ENCODE measurements at places on chromosomes 2 and 18.

DNA sequence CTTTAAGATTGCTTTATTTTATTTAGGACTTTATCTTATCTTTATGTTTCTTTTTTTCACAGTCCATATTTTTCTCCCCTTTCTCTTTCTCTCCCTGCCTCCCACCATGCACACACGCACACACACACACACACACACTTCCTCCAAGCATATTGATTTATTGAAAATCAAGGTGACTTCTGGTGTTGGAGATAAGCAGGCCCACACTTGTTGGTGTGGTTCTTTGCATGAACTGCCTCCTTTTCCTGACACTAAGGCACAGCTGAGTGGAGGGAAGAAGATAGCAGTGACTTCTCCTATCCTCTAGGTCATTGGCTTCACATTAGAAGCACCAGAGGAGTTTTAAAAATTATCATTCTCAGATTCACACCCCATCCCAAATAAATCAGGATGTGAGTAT lies 18.0 kb downstream of the TBR1 start:
- DNase-seq, result no peak

- no peak for DNase-seq
Observed at GRCh38 chr2:71505770-71506140, 52.4 kb downstream of the DYSF start.

GRCh38 chr2:160197587-160197986 lies 2.5 kb downstream of the ITGB6 start:
- no peak for DNase-seq

DNA sequence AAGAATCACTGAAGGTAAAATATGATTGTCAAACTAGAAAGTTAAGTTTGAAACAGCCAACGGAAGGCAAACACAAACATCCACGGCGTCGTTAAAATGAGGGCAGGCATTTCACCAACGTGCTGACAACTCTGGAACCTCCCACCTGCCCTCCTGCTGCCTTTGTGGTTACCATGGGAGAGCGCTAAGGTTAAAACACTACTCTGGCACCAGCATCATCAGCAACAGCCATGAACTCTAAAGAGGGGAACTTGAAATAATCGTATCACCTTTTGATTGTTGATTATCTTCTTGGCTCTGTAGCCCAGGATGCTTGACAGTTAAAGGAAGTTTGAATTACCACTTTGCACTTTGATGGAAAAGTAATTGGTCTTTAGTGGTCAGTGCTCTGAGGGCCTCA lies 34.7 kb downstream of the CYB5A start:
- DNase-seq, result no peak

DNA sequence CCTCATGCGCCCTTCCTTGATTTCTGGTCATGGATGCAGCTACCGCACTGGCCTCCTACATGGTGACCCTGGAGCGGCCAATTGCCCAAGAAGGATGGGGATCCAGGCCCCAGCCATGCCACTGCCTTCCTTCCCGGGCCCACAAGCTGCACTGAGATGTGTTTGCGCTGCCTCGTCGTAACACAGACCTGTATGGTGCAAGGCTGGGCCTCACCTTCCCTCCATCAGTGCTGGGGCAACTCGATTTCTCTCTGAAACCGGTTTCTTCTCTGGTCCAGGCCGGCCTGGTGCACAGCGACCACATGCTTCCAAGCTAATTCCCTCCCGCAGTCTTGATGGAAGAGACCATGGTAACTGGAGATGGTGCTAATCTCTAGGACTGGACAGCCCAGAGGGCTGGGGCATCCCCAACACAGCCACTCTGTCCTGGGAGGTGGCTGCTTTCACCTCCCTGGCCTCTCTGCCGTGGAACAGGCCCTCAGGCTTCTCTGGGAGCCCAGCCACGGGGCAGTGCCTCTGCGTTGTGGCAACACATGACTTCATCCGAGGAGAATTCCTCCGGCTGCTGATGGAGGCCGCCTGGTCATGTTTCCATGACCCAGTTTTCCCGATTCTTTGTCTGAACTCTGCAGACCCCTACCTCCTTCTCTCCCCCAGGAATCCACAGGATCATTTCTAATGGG lies 184.2 kb downstream of the GLI2 start:
- DNase-seq, result peak; percentile 93

GRCh38 chr2:73291093-73291460 lies 2.3 kb downstream of the EGR4 start:
- DNase-seq, result no peak

DNA sequence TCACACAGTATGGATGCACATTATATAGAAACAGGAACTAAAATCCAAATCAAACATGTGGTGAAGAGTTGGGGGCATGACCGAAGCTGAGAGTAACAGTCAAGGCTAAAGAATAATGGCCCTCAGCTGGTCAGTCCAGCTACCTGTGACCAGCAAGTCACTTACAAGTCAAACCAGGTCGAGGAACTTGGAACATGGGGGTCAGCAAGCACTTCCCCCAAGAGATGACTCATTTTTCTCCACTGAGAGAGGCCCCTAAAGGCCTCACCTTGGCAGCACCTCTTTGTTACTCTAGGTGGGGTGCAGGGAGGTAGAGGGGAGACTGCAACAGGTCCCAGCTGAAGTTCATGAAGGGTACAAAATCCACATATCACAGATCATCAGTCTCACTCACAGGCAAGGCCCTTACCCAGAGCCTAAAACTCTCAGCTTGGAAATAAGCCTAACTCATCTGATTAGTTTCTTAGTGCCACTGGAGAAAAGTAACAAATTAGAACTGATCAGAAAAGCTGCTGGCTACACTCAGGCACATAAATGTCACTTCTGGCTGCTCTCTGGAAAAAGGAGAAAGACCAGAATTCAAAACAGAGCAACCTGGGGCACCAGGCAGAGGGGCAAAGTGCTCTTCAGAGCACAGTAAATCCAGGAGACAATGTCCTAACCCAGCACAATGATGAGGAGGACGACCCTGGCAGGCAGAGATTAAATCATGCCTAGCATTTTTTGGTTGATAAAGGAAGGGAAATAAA lies 4.0 kb downstream of the SDC1 start:
- no peak for DNase-seq

- DNase-seq, result peak; percentile 96
Observed at GRCh38 chr2:24792874-24793760, at the start of the genes CENPO and PTRHD1. Gene CENPO, plus strand, starts transcription at chr2:24793425. Its CDS starts 495 bp downstream, at chr2:24793920. Gene PTRHD1, minus strand, starts transcription at chr2:24793391. Its CDS starts 14 bp downstream, at chr2:24793377.

GRCh38 chr2:204850581-204850980 lies 305.3 kb downstream of the PARD3B start:
- DNase-seq, result no peak

DNA sequence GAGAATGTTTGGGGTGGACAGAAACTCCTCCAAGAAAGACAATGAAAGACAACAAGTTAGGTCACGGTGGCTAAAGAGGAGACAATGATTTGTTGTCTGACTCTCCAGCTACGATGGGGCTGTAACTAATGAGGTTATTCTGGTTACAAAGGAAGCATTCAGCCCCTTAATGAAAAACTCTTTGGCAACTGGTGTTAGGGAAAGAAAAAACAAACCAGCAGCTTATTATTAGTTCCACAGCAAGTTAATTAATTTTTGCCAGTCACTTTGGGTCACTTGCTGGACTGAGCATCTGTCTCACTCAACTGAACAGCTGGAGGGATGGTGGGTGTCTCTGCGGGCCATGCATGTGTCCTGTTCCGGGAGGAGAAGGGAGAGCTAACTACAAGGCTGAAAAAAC lies 263.7 kb downstream of the ALK start:
- DNase-seq, result no peak

GRCh38 chr2:152033011-152033925 lies 65.6 kb downstream of the CACNB4 start:
- no peak for DNase-seq

- DNase-seq, result no peak
Observed at GRCh38 chr18:62493033-62493862, 29.6 kb upstream of the ZCCHC2 start.

- no peak for DNase-seq
Observed at GRCh38 chr2:96121414-96121813, 5.0 kb upstream of the ADRA2B start.

- no peak for DNase-seq
Observed at GRCh38 chr2:863732-864450, 86.8 kb upstream of the SNTG2 start.

- DNase-seq, result no peak
Observed at GRCh38 chr2:120957905-120958304, 222.2 kb downstream of the GLI2 start.

- DNase-seq, result no peak
Observed at GRCh38 chr18:49359732-49360444, 100.6 kb downstream of the DYM start.

GRCh38 chr2:200405599-200406298 lies 99.3 kb downstream of the SPATS2L start:
- no peak for DNase-seq

DNA sequence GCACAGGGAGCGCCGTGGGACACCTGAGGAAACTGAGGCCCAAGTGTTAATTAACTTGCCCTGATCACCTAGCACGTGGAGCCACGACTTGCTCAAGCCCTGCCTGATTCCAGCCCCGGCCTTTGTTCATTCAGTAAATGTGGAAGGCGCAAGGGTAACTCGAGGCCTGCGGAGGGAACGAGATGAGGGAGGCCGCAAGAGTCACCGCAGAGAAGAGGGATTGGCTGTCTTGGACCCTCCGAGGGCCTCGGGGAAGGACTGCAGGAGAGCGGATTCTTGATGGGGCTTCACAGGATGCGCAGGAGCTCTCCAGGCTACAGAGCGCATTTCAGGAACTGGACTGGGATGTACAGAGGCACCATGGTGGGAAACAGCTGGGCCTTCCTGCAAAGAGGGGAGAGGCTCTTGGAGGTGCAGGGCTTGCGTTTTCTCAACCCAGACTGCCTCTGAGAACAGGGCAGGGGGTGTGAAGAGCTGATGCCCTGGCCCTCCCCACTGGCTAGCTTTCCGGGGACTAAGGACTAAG lies 511 bp upstream of the ANKMY1 start:
- no peak for DNase-seq

- no peak for DNase-seq
Observed at GRCh38 chr2:159380685-159381239, 94.3 kb upstream of the WDSUB1 start.

- no peak for DNase-seq
Observed at GRCh38 chr2:86671337-86671981, 47.8 kb upstream of the RNF103 start.
